DND-41 (cell line): ENCODE measurements at places on chromosomes 1 and 21.

DNA sequence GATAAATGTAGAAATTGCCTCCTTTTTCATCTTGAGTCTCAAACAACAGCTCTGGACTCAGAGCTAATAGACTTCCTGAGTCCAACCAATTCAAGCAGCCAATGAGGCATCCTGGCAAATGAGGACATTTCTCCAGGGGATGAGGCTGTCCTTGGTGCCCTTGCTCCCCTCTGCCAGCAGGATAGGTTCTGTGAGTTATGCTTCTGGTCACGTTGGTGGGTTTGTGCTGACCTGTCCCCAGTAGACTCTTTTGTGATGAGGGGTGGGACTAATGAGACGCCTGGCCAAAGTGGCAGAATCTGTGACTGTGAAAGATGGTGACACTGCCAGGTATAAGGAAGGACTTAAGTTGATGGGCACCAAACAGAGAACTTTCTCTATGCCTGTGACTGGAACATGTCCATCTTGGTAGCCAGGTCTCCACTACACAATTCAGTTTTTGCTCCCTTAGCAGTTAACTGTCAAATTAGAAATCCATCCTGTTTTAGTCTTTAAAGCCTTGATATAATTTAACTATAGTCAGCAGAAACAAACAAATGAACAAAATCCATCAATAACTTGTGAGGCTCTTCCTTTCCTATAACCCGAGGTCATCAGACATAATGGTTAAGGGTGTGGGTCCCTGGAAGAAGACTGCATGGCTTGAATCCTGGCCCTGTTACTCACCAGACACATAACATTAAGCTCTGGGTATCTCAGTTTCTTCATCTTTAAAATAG, 35.7 kb upstream of the THEM4 start:
- DNase-seq, result no peak

DNA sequence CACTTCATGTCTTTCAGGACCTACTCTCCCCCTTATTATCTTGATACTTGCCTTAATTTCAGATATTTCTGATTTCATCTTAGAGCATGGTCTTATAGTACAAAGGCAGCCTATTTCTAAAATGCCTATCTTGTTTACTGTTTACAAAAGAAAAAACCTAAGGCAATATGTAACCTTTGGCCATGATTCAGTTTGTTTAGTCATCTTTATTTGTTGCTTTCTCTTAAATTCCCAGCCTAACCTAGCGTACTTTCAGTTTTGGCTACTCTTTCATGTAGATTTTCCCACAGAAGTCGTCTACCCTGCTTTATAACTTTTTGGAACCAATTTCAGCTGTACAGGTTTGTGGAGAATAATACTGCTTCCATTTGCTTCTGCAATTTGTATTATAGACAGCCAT, 81.8 kb downstream of the KIF1B start:
- no peak for DNase-seq

- no peak for DNase-seq
These were observed 33.4 kb upstream of the NTPCR start for GRCh38 chr1:232917053-232917452.

- DNase-seq, result no peak
These were observed 934 bp upstream of the MSH4 start for GRCh38 chr1:75795703-75796193.

GRCh38 chr1:44227211-44227610, 13.9 kb downstream of the DMAP1 start:
- no peak for DNase-seq

DNA sequence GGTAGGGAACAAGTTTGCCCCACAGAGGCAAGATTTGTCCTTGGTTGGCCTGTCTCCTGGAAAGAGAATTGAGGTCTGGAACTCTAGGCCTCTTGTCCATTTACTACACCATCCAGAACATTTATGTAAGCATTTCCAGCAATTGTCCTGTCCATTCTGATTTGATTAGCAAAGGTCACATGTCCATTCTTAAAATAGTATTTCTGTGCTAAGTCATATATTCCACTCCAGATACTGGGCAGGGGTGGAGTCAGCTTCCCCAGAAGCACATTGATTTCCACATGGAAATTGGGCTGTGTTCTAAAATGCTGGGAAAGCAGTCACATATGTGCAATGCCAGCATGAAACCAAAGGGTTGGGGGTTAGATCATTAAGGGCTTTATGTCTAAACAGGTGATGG, 21.5 kb upstream of the FMN2 start:
- no peak for DNase-seq

GRCh38 chr1:25648681-25649440, 32.3 kb downstream of the MAN1C1 start:
- no peak for DNase-seq

DNA sequence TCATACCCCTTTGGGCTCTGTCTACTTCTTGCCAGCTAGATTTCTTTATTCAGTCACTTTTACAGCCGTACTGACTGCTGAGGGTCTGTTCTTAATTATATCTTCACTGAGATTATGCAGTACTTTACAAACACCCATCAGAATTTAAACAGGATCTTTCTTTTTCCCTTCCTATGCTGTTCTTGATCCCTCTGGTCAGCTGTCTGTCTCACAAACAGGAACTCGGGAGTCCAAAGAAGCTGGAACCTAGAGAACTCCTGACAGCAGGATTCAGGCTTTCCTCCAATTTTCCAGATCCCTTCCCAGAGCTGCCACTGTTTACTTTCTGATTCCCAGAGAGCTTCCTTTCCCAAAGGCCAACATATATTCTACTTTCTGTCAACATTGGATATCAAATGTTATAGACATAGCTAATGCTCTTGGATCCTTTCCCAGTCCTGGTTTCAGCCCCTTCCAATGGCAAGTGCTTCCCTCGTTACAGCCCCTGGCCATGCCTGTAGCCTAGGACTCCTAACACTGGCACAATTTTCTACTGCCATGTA, 59.5 kb downstream of the ATP2B4 start:
- no peak for DNase-seq

- no peak for DNase-seq
These were observed 71.7 kb downstream of the SEC16B start for GRCh38 chr1:177897998-177898654.

DNA sequence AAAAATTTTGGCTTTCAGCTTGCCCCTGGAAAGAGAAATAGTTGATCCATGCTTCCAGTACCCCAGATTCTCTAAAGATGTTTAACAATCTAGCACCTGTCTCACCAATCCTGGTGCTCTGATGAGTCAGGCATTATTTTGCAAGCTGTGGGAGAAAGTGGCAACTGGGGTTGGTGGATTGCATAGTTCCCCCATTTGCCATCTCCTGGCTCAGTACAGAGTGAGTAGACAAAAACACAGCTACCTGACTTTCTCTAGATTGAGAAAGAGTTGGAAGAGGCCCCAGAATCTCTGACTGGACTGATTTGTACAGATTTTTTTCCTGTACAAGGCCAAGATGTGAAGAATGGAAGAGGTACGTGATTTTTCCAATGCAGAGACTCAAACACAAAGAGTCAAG, 75.1 kb upstream of the NEGR1 start:
- no peak for DNase-seq

GRCh38 chr1:229922249-229922648, 144.8 kb upstream of the GALNT2 start:
- DNase-seq, result no peak

DNA sequence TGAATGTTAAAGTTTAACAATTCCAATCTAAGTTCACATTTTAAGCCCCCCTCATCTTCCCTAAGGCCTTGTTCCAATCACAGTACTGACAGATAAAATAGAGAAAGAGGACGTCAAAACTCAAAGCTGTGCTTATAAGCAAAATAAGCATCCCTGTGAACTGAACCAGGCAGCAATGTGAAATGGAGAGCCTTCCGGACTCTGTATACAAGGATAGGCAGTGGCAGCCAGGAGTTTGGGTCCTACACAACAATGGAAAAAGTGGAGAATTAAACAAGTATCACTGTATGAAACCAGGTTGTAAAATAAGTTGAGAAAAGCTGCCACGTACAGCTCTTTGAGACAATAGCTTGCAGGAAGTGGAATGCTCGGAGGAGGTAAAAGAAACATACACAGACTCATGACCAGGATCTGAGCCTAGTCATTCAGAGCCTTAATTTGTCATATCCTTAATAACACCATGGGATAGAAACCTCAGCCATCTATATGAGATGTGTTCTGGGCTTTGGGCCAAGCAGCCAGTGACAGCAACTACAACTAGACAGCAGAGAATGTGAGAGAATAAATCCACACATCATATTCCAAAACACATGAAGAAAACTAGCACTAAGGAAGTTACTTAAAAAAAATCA, 55.2 kb upstream of the PALMD start:
- DNase-seq, result no peak

GRCh38 chr1:245301162-245301580, 146.4 kb downstream of the KIF26B start:
- DNase-seq, result no peak

DNA sequence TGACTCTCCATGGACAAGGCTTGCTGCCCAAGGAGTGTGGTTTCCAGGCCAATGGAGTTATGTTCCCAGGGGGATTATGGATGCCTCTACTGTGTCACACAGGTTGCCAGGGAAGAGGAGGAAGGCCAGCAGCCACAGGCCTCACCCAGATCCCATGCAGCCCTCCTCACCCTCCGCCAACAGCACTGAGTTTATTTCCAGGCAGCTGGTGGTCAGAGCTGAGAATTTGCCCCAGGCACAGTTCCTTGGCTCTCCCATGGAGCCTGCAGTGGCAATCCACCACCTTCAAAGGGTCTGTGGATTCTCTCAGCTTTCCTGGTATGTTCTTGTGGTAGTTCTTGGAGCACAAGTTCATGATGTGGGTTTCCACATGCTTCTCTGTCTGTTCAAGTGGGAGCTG, 79.2 kb downstream of the NTNG1 start:
- DNase-seq, result no peak

DNA sequence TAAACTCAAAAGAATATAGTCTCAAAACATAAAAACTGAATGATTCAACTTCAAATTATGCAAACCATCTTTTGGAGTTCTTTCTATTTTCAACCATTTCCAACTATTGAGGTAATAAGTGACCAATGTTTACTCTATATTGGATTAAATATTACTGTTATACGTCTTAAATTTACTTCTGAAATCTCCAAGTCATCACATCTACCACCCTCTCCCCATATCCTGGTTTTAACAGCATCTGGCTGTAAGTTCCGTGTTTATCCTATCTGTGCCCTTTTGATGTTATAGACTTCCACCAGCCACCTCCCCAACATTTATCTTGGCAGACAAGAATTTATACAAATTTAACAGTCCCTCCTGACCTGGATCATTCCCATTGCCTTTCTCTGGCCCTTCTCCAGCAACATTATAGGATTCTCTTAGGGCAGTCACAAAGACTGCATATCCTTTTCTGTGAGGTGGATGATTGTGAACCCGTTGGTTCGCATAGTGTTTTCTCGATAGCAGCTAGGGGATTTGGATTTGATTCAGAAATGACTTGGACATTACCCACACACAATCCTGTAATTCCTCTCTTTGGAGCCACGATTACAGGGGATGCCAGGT, 313.4 kb upstream of the FMN2 start:
- DNase-seq, result no peak

- DNase-seq, result no peak
These were observed 32.9 kb downstream of the PHC2 start for GRCh38 chr1:33397994-33398393.

GRCh38 chr1:152902636-152903035, 5.7 kb upstream of the IVL start:
- no peak for DNase-seq

GRCh38 chr1:53738205-53739108, 507 bp downstream of the GLIS1 start:
- no peak for DNase-seq
